ENCODE measurements at places on chromosomes 5 and 9.

- no peak for DNase-seq
Observed at GRCh38 chr5:144017119-144017518, 153.3 kb downstream of the YIPF5 start.

- DNase-seq, result peak; percentile 30
Observed at GRCh38 chr9:6106711-6107339, 91.4 kb upstream of the RANBP6 start.

DNA sequence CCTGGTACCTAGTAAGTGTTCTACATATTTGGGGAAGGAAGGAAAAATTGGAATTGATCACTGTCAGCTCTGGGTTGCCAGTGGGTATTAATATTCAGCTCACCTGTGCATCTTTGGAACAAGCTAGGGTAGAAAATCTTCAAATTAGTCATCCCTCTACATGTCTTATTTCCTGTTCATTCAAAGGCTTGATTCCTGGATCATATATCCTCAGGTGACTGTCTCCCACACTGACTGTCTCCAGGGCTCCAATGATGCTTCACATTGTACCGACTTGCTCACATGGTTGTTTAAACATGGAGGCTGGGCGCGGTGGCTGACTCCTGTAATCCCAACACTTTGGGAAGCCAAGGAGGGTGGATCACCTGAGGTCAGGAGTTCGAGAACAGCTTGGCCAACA is 11.6 kb upstream of the SUSD1 start:
- no peak for DNase-seq

DNA sequence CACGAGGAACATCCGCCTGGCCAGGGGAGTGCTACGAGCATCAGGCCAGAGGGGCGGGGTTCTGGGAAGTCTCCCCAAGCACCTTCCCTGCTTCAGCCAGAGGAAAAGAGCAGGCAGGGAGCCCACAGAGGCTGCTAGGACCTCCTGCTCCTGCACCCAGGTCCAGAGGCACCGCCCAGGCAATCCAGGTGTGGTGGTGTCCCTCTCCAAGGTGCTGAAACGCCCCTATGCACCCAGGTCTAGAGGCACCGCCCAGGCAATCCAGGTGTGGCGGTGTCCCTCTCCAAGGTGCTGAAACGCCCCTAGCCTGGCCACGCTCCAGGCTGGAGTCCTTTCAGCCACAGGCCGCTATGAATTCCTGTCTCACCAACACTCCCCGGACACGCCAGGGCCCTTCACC is 10.7 kb upstream of the UBAC1 start:
- DNase-seq, result no peak

- DNase-seq, result peak; percentile 66
Observed at GRCh38 chr9:110081395-110081794, 126.6 kb downstream of the C9orf152 start.

- no peak for DNase-seq
Observed at GRCh38 chr5:168706655-168707069, 127.5 kb upstream of the PANK3 start.

- DNase-seq, result no peak
Observed at GRCh38 chr9:20623021-20623747, 885 bp upstream of the MLLT3 start.

DNA sequence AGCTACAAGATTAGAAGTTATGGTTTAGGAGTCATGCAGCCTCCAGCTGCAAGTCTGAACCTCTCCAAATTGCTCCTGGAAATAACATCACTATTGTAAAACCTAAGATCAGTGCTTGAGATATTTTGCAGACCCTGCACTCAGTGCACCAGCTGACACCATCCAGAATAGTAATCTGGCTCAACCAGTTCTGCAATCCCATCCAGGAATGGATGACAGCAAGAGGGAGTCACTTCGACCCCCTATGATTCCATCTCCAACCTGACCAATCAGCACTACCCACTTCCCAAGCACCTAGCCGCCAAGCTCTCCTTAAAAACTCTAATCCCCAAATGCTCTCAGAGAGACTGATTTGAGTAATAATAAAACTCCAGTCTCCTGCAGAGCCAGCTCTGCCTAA is 37.9 kb upstream of the NR4A3 start:
- DNase-seq, result no peak

DNA sequence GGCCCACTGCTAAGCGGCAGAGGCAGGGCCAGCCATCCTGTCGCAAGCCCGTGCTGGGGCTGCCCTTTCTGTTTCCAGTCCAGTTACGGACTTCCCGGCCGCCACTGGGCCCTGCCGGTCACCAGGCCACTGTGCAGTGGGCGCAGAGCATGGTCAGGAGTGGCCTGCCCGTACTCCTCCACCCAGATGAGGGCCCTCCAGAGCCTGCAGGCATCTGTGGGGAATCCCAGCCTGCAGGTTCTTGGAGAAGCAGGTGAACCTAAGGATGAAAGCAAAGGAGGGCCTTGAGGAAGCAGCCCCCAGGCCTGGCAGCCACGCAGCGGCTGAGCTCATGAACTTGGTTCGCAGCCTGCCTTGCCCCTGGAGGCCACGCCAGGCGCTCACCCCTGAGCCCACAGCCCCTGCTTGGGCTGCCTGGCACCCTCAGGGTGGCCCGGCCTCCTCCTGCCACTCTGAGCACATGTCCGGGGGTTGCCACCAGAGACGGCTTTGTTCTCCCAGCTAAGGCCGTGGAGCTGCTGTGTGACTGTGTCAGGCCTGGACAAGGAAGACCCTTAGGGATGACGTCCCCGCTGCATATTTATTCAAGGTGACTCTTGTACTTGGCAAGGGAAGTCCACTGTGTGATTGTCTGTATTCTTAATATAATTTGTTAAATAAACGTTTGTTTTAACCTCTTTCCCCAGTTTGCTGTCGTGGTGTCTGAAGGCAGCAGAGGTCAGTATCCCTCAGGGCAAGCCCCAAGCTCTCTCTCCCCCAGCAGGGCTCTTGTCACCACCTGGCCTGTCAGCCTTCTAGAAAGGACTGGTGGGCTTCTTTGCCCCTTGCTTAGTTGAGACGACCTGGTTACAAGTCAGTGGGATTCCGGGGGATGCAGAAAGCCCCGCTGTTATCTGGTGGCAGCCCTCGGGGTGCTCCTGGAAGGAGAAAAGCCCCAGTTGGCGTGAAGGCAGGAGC is 107.1 kb upstream of the LMX1B start:
- DNase-seq, result no peak

- no peak for DNase-seq
Observed at GRCh38 chr9:87702921-87703320, 23.0 kb upstream of the CTSL start.

DNA sequence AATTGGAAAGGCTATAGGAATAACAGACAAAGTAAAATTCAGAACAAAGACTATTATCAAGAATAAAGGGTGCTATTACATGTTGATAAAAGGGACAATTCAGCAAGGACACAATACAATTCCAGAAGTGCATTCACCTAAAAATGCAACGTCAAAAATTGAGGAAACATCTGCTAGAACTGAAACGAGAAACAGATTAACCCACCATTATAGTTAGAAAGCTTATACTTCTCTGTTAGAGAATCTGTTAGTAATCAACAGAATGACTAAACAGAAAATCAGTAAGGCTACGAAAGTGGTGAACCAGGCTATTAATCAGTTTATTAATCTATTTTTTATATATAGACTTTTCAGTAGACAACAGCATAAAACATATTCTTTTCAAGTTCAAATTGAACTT is 14.8 kb downstream of the FCN1 start:
- DNase-seq, result no peak

DNA sequence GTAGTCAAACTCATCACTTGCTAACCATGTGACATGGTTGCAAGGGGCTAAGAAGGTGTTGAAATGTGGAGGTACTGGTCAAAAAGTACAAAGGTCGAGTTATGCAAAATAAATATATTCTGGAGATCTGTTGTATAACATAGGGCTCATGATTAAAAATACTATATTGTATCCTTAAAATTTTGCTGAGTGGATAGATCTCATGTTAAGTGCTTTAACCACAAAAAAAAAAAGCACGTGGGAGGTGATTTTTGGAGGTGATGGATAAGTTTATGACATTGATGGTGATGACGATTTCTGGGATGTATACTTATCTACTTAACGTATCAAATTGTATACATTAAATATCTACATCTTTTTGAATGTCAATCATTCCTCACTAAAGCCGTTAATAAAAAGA is 96.2 kb upstream of the PAPPA start:
- no peak for DNase-seq

DNA sequence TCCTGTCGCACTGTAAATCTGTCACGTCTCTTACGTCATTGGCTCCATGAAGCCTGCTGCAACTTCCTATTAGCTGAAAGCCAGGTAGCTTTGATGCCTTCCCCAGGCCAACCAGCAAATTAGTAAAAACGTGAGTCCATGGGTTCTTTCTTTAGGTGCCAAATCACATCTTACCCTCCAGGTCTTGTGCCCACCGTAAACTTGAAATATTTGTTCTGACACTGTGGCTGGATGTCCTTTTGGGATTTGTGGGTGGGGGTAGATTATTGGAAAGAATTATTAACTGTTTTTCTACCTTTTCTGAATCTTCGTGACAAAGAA is 172.8 kb downstream of the NR3C1 start:
- DNase-seq, result no peak

- DNase-seq, result peak; percentile 96
Observed at GRCh38 chr9:115591584-115591984, 473.6 kb upstream of the TNC start.

GRCh38 chr9:69549310-69550202 is 122.6 kb downstream of the APBA1 start:
- no peak for DNase-seq

GRCh38 chr5:171649075-171649401 is 136.6 kb upstream of the SMIM23 start:
- no peak for DNase-seq

- DNase-seq, result no peak
Observed at GRCh38 chr9:19885608-19886007, 96.8 kb upstream of the SLC24A2 start.

- DNase-seq, result no peak
Observed at GRCh38 chr5:111977436-111977829, 220.4 kb upstream of the NREP start.

GRCh38 chr9:73200694-73201452 is 49.2 kb downstream of the ANXA1 start:
- no peak for DNase-seq

GRCh38 chr5:93800988-93801811 is 59.8 kb upstream of the POU5F2 start:
- DNase-seq, result peak; percentile 14

DNA sequence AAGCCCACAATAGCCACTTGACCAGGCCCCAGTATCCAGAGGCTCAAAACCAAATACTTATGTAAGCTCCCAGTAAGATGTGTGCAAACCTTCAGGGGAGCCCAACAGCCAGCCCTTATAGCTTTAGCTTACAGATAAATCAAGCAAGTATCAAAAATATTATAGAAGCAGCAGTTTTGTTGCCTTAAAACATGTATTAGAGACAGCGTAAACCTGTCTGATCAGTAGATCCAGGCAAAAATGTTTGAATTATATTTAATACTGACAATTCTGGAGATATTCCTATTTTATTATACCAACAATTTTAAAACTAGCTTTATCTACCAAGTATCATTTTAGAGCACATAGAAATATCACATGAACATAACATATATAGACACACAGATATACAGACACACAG is 365.6 kb upstream of the KLF4 start:
- DNase-seq, result no peak

GRCh38 chr5:27818888-27819287 is 780.5 kb upstream of the CDH9 start:
- DNase-seq, result no peak
